ENCODE measurements at places on chromosomes 2 and 18.

GRCh38 chr18:37534627-37535026, 31.0 kb downstream of the CELF4 start:
- no peak for DNase-seq

DNA sequence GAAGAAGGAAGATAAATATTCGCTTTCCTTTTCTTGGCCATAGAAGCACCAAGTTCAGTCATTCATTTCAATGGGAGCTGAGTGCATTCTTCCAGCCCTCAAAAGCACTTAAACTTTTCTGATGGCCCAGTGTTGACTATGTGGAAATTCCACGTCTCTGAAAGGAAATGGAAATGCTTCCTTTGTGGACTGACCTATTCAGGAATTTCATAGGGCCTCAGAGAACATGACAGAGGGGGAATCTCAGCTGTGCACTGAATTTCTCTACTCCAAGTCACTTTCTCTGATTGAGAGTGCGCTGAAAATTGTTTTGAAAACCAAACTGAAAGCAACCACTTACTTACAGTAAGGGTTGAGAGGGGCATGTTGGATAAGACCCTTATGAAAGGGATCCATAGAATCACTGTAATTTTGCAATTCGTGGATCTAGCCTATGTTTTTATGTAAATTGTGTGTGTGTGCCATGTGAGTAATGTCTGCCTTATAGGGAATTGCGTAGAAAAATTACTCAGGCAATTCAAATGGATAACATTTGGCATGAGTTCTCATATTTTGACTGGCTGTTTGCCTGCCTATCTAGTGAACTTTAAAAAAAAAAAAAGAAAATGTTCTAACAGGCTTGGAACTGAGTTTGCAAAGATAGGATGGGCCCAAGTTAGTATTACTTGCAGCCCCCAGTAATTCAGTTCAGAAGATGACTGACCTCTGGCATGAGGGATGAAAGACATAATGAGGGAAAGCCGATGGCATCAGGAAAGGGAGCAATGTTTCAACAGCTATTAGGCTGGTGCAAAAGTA, 437.0 kb downstream of the PTPRM start:
- DNase-seq, result peak; percentile 28

DNA sequence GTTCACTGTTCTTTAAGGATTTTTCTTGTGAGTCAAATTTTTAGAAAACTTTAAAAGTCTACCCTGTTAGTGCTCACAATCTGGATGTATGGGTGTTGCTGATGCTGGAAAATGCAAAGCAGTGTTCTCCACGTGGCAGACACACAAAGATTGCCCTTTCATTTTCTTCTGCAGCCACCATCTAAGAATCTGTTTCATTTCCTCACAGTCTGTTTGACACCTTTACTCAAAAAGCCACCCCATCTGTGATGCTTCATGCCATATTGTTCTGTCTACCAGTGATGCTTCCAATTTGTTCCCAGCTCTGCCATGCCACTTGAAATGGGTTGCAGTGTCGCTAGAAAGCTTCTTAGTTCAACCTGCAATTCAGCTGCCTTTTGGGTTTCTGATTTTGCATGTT, 464.2 kb upstream of the UBE2E3 start:
- DNase-seq, result no peak

GRCh38 chr2:223896833-223897311, 48.3 kb downstream of the WDFY1 start:
- DNase-seq, result no peak

GRCh38 chr2:32384529-32384928, 27.7 kb downstream of the BIRC6 start:
- DNase-seq, result no peak

DNA sequence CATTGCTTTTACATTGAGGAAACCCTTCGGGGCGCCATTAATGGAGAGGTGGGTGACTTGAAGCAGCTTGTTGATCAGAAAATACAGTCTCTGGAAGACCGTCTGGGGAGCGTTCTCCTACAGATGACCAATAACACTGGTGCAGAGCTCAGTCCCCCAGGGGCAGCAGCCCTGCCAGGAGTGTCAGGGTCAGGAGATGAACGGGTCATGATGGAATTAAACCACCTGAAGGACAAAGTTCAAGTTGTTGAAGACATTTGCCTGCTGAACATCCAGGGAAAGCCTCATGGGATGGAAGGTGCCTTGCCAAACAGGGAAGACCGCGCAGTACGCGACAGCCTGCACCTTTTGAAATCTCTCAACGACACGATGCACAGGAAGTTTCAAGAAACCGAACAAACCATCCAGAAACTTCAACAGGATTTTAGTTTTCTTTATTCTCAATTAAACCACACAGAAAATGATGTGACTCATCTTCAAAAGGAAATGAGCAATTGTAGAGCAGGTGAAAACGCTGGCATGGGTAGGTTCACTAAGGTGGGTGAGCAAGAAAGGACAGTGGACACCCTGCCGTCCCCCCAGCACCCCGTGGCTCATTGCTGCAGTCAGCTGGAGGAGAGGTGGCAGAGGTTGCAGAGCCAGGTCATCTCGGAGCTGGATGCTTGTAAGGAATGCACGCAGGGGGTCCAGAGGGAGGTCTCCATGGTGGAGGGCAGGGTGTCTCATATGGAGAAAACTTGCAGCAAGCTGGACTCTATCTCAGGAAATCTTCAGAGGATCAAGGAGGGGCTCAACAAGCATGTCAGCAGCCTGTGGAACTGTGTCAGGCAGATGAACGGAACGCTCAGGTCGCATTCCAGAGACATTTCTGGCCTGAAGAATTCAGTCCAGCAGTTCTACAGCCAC, 45.0 kb downstream of the EMILIN2 start:
- no peak for DNase-seq

GRCh38 chr2:84878896-84879583, 1.8 kb downstream of the TRABD2A start:
- no peak for DNase-seq

DNA sequence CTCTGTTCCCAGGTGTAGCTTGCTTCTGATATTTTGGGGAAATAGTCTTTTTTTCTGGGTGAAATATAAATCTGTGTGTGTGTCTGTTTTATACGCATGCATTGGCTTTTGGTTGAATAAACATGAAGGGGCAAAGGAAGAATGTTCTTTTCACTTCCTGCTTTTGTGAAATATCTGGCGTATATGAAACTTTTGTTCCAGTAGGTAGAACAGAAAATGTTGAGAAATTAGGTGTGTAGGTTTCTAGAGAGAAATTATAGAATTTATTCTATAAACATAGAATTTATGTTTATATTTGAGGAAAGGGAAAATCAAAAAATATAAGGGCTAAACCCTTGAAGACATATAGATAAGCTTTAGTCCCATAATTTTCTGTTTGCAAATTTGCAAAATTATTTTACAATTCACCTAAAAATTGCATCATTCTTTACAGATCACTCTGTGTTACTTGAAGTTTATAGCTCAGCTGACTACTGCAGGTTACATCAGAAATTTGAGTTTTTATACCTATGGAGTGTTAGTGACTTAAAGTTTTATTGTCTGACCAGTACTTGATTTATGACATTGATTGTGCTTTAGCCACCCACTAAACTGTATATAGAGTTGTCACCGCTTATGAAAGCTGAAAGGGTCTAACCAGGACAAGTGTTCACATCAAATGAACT, 116.1 kb downstream of the FAM117B start:
- DNase-seq, result no peak

DNA sequence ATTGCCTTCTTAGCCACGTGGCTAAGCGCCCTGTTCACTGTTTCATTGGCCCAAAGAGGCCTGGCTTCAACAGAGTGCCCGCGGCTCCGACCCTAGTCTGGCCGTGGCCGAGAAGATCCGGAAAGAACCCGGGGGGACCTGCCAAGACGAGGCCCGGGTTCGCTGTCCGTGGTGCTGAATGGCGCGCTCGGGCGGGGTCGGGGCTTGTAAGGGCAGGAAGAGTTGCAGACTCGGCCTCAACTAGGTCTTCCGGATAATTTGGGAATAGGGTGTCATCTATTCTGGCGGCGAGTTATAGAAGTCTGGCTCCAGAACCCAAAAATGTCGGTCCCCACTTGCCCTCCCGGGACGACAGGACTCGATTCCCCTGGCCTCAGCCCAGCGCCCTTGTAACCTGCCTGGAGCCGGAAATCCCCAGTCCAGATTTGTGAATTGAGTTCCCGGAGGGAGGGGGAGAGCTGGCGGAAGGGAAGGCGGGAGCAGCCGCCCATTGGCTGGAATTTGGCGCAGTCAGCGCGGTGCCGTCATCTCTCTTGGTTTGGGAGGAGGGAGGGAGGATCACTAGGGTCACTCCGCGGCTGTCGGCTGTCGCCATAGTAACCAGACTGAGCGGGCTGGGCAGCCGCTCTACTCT, 3.5 kb downstream of the CDK5R2 start:
- DNase-seq, result peak; percentile 65

DNA sequence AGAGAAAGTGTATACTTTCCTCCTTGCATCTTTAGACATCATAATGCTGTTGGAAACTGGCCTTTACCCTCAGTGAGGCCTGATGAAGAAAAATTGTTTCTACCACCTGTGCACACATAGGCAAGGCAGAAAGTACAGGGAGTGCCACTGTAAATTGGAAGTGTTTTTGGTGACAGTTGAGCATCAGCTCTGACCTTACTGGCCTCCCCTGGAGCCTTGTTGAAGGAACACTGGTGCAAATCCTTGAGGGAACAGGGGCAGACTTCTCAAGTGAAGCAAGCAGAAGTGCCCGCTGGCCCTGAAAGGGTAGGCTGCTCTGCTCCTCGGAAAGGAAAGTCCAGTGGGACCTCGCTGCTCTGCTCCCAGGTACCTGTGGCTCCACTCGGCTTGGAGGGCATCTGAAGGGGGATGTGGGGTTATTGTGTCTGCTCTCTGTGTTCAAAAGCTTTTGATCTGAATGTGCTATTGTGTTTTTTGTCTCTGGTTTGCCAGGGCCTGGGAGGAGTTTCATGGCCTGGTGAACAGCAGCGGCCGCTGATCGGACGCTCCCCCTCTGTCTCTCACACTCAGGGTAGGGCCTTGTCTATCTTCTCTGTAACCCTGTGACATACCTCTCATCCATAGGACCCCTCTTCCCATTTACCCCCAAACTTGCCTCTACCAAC, 23.4 kb downstream of the EIF4E2 start:
- DNase-seq, result no peak

DNA sequence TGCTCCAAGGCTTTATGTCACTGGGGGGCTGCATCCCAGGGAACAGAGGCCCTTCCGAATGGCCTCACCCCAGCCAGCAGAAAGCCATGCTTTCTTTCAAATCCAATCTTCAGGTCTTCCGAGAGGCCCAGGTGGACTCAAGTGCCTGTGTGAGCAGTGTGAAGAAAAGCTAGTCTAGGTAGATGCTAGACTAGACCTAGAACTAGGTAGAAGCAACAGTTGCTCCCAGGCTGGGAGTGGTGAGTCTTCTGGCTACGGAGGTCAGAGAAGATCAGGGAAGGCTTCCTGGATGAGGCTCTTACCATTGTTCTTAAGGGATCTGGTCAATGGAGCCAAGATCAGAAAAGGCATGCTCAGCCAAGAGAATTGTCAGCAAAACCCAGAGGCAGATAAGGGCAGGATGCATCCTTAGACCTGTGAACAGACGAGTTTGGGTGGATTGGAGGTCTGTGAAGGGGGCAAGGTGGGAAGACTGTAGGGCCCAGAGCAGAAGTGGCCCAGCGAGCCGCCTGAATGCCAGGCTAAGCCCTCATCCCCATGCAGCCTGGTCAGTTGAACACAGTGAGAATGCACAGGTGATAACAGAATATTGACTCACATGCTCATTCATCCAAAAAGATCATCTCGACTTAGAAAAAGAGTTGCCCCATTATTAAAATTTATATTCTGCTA, 110.8 kb downstream of the SMAD7 start:
- no peak for DNase-seq
